ENCODE measurements at places on chromosomes 16 and 17.

DNA sequence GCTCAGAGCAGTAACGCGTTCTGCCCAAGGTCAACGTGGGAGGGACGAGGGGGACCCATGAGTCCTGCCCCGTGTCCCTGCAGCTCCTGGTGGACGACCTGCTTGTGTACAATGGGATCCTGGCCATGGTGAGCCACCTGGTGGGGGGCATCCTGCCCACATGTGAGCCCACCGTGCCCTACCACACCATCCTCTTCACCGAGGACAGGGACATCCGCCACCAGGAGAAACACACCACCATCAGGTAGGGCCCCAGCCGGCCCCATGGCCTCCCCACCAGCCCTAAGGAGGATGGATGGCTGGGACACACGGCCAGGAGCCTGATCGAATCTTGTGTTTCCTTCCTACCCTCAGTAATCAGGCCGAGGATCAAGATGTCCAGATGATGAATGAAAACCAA is 227.6 kb downstream of the KATNIP start:
- no peak for DNase-seq

DNA sequence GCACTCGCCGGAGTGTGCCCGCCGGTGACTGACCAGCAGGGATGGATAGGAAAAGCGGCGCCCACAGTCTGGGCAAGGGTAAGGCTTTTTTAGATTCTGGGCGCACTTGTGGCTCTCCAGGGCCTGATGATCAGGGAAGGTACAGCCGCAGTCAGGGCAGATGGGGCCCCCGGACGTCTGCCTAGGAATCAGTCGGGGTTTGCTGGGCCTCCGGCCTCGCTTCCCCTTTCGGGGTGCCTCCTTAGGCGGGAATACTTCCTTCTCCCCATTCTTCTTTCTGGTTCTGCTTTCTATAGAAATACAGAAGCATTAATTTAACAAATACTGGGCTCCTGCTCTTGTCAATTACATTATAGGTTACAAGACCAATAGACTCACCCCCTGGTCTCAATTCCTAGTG is 5.0 kb downstream of the ZNF689 start:
- no peak for DNase-seq

- no peak for DNase-seq
Observed at GRCh38 chr16:4115209-4115948, 863 bp downstream of the ADCY9 start.

GRCh38 chr16:86892509-86892908 is 314.2 kb downstream of the FOXL1 start:
- DNase-seq, result no peak

- DNase-seq, result peak; percentile 86
Observed at GRCh38 chr17:37770631-37771518, 26.0 kb upstream of the HNF1B start.

GRCh38 chr16:72401084-72401361 is 229.1 kb upstream of the PMFBP1 start:
- DNase-seq, result no peak

- DNase-seq, result no peak
Observed at GRCh38 chr16:81445143-81445961, 744 bp downstream of the CMIP start.

GRCh38 chr17:63881935-63882601 is at the start of gene GH2:
Gene GH2 (minus strand): TSS chr17:63881944. CDS start chr17:63881801, 143 bp downstream.
- no peak for DNase-seq

DNA sequence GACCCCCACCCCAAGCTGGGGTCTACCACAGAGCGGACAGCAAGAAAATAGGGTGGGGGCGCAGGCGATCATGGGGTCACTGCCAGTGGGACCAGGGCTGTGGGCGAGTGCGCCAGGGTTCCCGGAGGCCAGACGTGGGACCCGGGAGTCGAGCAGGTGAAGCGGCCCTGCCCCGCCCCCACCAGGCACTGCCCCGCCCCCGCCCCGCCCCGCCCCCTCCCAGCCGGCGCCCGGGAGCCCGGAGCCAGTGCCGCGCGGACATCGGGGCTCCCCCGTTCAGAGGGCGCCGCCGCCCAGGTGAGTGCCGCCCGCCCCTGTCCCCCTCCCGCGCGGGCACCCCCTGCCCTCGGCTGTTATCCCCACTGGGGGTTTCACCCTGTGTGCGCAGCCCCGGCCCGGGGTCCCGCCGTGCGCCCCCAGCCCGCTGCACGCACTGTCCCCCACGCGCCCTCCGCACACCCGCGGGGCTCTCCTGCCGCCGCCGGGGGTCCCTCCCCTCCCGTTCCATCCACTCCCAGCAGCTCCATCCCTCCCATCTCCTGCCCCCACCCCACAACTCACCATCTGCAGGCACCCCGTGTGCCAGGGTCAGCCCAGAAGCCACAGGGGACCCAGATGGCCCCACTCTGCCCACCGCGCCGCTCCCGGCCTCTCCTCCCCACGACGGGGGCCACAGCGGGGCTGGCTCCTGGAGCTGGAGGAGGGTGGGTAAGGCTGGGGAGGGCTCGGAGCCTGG is at the start of gene SSTR5:
TSS of gene SSTR5 (plus strand) at position 222 of the 736 bp plus-strand sequence. CDS start 6,122 bp downstream, outside the sequence.
- no peak for DNase-seq

GRCh38 chr17:21250854-21251253 is 2.4 kb downstream of the NATD1 start:
- no peak for DNase-seq

- DNase-seq, result no peak
Observed at GRCh38 chr17:36645422-36645821, 44.0 kb downstream of the MRM1 start.

DNA sequence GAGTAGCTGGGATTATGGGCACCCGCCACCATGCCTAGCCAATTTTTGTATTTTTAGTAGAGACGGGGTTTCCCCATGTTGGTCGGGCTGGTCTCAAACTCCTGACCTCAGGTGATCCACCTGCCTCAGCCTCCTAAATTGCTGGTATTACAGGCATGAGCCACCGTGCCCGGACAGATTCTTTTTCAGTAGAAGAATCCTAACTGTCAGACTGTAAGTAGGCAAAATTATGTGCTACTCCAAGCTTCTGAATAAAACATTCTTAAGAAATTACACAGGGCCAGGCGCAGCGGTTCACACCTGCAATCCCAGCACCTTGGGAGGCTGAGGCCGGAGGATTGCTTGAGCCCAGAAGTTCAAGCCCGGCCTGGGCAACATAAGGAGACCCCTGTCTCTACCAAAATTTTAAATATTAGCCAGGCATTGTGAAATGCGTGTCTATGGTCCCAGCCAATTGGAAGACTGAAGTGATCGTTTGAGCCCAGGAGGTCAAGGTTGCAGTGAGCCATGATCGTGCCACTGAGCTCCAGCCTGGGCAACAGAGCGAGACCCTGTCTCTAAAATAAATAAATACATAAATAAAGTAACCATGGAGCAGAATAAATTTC is 66.7 kb upstream of the KIFC3 start:
- DNase-seq, result no peak

- no peak for DNase-seq
Observed at GRCh38 chr17:45063198-45063597, 2.1 kb downstream of the NMT1 start.

DNA sequence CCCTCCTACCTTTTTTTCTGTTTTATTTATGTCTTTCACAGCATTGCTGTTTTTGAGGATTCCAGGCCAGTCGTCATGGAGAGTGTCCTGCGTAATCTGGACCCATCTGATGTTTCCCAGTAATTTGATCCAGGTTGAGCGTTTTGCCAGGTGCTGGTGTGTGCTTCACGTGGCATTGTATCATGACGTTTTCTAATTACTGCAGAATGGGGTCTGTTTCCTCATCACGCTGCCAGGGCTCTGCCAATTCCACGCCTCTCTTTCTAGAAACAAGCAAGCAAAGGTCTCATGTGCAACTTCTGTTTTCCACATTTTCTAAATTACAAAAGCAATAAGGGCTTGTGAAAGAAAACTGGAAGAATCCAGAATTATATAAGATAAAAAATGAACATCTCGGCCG is 28.3 kb upstream of the BHLHA9 start:
- no peak for DNase-seq

- no peak for DNase-seq
Observed at GRCh38 chr16:53881371-53881770, 177.4 kb downstream of the FTO start.

DNA sequence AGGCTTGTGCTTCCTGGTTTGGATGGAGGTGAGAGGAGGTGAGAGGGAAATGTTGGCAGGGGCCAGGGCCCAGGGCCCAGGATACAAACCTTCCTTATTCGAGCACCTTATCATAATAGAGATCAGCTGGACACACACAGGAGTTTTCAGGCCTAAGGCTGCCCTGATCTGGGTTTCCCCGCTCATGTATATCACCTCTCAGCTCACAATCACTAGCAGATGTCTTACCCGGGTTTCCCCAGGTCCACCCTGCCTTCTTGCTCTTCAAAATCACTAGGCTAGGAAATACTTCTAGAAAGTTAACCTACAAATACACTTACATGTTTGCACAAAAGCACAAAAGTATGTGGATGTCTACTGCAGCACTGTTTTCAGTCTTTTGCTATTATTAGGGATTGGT is 4.2 kb downstream of the HSPB9 start:
- no peak for DNase-seq

DNA sequence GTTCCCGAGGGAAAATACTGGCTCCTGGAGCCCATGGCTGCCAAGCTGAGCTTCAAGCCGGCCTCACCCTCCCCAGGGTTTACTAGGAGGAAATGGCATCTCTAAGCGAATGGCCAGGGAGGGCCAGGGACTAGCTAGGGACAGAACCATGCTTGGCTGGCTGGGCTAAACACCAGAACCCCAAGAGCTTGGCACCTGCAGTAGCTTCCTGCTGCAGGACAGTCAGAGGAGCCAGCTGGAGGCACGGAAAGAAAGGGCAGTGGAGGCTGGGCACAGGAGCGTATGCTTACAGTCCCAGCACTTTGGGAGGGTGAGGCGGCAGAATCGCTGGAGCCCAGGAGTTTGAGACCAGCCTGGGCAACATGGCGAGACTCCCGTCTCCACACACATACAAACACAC is 33.7 kb downstream of the PEMT start:
- no peak for DNase-seq

DNA sequence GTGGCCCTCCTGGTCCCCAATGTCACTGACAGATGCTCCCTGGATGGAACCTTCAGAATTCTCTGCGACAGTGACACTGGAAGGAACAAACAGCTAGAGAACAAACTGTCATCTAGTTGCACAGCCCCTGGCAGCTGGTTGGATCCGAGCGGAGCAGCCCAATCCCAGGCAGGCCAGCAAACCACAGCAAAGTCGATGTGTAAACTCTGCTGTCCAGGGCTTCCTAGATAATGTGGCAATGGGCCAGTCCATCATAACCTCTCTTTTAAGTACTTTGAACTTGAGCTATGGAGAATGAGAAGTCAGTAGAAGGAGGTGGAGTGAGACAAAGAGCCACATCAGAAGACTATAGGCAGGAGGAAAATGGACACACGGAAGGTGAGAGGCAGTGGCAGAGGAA is 323.0 kb downstream of the CBLN1 start:
- DNase-seq, result no peak

DNA sequence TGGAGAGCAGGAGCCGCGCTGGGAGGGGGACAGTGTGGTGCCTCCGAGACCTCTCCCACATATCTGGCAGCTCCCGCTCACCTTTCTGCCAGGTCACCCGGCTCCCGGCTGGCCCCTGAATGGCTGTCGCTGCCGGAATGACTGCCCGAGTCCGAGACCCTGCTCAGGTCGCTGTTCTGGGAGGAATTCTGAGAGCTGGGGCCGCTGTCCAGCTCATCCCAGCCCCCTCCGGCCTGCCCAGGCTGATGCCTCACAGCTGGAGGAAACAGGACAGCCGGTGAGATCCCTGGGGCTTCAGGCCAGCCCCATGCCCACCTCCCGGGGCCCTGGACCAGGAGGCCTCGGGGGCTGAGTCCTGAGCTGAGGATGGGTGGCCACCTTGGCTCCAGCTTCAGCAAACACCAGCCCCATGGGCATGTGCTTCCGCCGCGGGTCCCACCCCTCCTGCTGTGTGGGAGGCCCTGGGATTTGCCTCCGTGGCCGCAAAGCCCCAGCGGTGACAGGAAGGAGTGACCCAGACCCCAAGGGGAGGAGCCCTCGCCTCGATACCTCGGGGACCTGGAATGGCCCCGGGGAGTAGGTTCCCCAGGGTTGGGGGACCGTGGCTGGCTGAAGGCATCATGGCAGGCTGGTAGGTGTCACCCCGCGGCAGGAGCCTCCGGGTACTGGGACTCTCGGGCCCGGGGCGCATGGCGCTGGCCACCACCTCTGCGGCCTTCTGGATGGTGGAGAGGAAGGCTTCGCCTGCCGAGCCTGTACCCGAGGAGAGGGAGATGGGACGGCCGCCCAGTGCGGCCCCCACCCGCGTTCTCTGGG is 6.9 kb downstream of the TEPSIN start:
- DNase-seq, result no peak

GRCh38 chr17:935485-935884 is 44.1 kb downstream of the NXN start:
- no peak for DNase-seq

DNA sequence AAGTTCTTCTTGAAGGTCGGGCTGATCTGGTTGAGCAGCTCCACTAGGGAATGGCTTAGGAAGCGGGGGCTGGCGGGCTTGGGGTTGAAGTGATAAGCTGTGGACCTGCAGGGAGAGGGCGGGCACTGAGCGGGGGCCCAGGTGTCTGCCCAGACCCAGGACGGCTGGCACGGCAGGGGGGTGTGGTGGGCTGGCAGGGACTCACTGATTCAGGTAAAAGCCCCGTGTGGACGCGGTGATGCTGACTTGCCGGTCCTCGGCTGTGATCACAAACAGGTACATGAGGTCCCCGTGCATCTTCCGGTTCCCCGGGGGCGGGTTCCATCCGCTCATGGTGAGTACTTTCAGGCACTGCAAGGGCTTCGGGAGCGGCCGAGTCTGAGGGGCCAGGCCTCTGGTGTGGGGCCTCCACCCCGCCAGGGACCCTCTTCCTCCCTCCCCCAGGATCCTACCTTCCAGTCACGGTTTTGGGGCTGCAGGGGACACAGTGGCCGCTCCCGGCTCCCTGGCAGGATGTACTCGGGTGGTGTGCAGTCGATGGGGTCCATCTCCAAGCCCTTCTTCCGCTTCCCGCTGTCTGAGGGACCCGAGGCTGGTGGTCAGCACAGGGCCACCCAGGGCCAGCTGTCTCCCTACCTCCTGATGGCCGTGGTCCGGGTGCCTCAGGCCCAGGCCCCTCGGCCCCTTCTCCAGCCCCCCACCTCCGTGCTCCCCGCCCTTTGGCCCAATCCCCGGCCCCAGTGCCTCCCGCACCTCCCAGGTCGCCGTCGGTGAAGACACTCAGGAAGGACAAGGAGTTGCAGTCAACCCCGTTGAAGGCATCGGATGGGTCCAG is 10.2 kb downstream of the CLUH start:
- DNase-seq, result no peak

DNA sequence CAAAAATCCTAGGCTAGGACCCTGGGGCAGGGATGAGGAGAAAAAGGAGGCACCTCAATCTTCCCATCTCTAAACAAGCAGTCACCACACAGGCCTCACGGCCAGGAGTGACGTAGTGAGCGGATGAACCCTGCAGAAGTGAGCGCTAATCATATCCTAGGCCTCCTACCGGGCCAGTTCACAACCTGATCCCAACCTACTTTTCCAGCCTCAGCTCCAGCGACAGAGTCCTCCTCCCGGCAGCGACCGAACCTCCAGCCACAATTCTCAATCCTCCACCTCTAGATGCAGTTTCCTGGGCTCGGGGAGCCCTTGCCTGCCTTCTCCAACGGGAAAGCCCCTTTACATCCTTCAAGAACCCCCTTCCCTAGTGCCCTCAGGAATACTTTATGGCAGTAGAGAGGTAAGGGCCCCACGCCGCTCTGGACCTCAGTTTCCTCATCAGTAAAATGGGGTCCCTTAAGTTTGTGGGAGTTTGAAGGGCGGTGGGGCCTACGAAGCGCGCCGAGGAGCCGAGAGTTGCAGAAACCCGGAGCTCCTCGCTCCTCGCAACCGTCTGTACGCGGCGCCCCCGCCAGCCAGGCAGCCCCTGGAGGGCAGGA is 1.4 kb downstream of the ZNF668 start:
- DNase-seq, result no peak
